Smooth muscle cell of the pulmonary artery (primary cell): ENCODE measurements at places on chromosomes 3 and 15. TPM values are rescaled to one million over a fixed set of nuclear protein-coding genes. Genes with fewer than 3 reads are reported as not detected.

The EPHB3 gene
- total RNA-seq = 3.8 and 6.9 TPM in 2 replicates

The IQSEC1 gene
- total RNA-seq = 34.2 and 50.7 TPM in 2 replicates

The VPS8 gene
- 70.4 and 75.1 TPM in 2 replicates for total RNA-seq

The ADAMTSL3 gene
- 0.78 and 1.6 TPM in 2 replicates for total RNA-seq

The NUP210 gene
- 0.10 and 0.46 TPM in 2 replicates for total RNA-seq

The PLSCR2 gene
- 0.26 TPM in 1 of 2 replicates, not detected in the other for total RNA-seq

The C3orf49 gene
- not detected in 2 replicates for total RNA-seq

The PPP2R3A gene
- 9.3 and 9.6 TPM in 2 replicates for total RNA-seq

The CHST2 gene
- total RNA-seq = 10.1 and 13.0 TPM in 2 replicates

The IGSF11 gene
- under 0.01 and 0.10 TPM in 2 replicates for total RNA-seq

The OPA1 gene
- 59.9 and 68.7 TPM in 2 replicates for total RNA-seq

The SMCO1 gene
- total RNA-seq = not detected in 2 replicates

The CNBP gene
- total RNA-seq = 195 and 202 TPM in 2 replicates

The LRRC31 gene
- total RNA-seq = not detected in 2 replicates

The MAP6D1 gene
- 2.3 and 3.1 TPM in 2 replicates for total RNA-seq

The PODXL2 gene
- 5.4 and 6.5 TPM in 2 replicates for total RNA-seq

The SLC12A1 gene
- not detected in 2 replicates for total RNA-seq

The COL6A5 gene
- not detected in 2 replicates for total RNA-seq

The SAXO2 gene
- total RNA-seq = 0.30 and 0.85 TPM in 2 replicates

The RGMA gene
- 1.3 and 1.7 TPM in 2 replicates for total RNA-seq

The PCSK6 gene
- total RNA-seq = 1.0 and 1.1 TPM in 2 replicates

The UBAP1L gene
- total RNA-seq = 2.2 and 2.4 TPM in 2 replicates

The LTK gene
- 0.07 TPM in 1 of 2 replicates, not detected in the other for total RNA-seq

The PP2D1 gene
- total RNA-seq = not detected in 2 replicates

The CSPG4 gene
- 193 and 328 TPM in 2 replicates for total RNA-seq

The RLBP1 gene
- not detected in 2 replicates for total RNA-seq

The TEX264 gene
- 42.8 and 44.8 TPM in 2 replicates for total RNA-seq

The LRRIQ4 gene
- total RNA-seq = 0.07 TPM in 2 replicates

The EXD1 gene
- total RNA-seq = not detected in 2 replicates

The DCLK3 gene
- total RNA-seq = 0.10 and 0.59 TPM in 2 replicates

The LDHAL6B gene
- not detected in 2 replicates for total RNA-seq

The INSYN1 gene
- total RNA-seq = 1.3 and 3.3 TPM in 2 replicates

The MCF2L2 gene
- 0.13 and 0.33 TPM in 2 replicates for total RNA-seq

The QRICH1 gene
- total RNA-seq = 47.9 and 58.1 TPM in 2 replicates

The SI gene
- total RNA-seq = not detected in 2 replicates

The SNAP23 gene
- total RNA-seq = 66.4 and 82.4 TPM in 2 replicates

The SUCNR1 gene
- total RNA-seq = 51.2 and 124 TPM in 2 replicates

The PDZRN3 gene
- total RNA-seq = 26.0 and 49.3 TPM in 2 replicates

The TXNRD3 gene
- 6.9 and 8.9 TPM in 2 replicates for total RNA-seq
